ENCODE measurements at places on chromosomes 11 and 22.

DNA sequence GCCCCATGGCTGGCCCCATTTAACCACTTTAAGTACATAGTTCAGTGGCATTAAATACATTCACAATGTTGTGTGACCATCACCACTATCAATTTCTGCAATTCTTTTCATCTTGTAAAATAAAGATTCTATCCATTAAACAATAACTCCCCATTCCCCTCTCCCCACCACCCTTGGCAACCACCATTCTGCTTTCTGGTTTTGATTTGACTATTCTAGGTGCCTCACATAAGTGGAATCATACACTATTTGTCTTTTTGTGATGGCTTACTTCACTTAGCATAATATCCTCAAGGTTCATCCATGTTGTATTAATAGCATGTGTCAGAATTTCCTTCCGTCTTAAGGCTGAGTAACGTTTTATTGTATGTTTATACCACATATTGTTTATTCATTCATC lies 7.0 kb downstream of the MYO7A start:
- DNase-seq, result no peak

GRCh38 chr11:127998421-127998820 lies 588.9 kb downstream of the ETS1 start:
- DNase-seq, result no peak

DNA sequence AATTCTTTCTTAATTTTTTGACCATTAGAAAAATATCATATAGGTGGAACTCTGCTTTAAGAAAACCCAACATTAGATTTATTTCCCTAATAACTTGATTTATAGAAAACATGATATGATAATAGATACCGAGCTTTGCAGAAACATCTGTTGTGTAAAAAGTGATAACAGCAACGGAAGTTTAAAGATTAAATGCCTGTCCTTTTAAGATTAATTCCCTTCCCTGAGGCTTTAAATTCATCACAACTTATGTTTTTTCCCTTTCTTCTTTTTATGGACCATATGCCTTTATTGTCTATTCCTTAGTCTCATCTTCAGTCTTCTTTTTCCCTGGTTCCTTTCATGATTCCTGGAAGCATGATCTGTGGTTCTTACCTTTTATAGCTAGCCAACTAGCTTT lies 1.9 kb downstream of the USP47 start:
- DNase-seq, result no peak

DNA sequence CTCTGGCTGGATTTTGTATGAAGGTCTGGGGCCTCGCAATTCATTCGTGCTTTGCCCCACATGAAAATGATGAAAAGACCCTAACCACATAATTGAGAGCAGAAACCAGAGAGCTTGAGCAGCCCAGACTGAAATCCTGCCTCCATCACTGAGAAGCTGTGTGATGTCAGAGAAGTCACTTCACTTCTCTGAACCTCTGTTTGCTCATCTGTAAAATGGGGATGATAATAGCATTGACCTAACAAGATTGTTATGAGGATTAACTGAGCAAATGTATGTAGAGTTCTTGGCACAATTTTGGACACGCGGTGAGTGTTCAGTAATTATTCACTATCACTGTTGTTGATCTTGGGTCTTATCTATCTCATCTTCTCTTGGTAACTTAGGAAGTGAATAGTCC lies 56.2 kb upstream of the ASPHD2 start:
- DNase-seq, result no peak

DNA sequence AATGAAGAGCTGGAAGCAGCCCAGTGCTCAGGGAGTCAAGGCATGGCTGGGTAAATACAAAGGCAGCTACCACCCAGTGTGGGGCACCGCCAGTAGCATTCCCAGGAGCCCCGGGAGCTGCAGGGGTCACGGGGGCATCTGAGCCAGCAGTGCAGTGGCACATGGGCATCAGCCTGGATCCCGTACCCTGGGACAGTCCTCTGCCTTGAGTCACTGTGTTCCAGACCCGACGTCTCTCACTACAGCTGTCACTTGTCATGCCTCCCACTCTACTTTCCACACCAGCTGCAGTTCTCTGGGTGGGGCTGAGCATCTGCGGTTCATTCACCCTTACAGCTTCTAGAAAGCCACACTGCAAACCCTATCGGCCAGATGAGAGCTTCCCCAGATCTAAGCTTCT lies 29.6 kb downstream of the DHCR7 start:
- DNase-seq, result peak; percentile 58

- DNase-seq, result no peak
Measured at GRCh38 chr11:93512949-93513667, 30.1 kb downstream of the SMCO4 start.

DNA sequence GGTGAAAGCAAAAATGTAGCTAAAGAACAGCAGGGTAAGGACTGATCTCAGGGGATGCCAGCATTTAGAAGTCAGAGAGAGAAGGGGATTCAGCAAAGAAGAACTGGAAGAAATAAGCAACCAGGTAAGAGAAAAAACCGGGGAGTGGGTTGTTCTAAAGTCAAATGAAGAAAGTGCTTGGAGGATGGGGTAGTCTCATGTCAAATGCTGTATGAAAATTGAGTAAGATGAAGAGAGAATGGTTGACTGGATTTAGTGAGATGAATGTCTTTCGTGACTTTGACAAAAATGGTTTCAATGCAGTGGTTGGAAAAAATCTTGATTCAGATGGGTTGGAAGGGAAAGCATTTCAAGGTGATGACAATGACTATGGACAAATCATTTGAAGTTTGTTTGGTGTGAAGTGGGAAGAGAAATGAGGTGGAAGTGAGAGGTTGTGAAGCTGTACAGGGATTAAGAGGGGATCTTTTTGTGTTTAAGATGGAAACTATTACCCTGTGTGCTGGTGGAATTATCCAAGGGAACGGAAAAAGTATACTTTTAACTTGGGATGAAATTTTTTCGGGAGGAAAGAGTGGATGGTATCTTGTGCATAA lies 484.0 kb downstream of the ETS1 start:
- DNase-seq, result no peak

- DNase-seq, result no peak
Measured at GRCh38 chr11:23377909-23378308, 517.6 kb upstream of the CCDC179 start.

GRCh38 chr11:120430146-120430545 lies 81.4 kb upstream of the GRIK4 start:
- DNase-seq, result no peak

GRCh38 chr11:111406091-111406490 lies 27.0 kb upstream of the POU2AF1 start:
- no peak for DNase-seq

- DNase-seq, result no peak
Measured at GRCh38 chr11:33461369-33462125, 204.4 kb downstream of the HIPK3 start.

DNA sequence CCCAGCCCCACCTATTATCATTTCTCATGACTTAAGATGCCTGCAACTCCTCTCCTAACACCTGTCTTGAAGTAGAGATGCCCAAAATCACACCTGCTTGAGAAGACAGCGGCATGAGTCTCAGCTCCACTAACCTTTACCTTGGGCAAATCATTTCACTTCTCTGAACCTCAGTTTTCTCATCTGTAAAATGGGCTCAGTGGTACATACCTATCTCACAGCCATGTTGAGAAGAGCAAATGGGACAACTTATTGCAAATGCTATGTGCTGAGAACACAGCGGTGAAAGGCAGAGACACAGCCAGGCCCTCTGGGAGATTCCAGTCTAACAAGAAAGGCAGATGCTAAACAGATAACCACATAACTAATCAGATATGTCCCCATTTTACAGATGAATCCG lies 7.8 kb downstream of the TST start:
- no peak for DNase-seq

GRCh38 chr11:8071616-8072581 lies 9.1 kb upstream of the TUB start:
- DNase-seq, result no peak
